Activated CD4-positive, alpha-beta T cell treated with anti-CD3 and anti-CD28 coated beads, Interleukin-2, amount 10 ng/mL, durations not matched to agents 24 days and 14 days (primary cell): ENCODE measurements at places on chromosomes 12 and 14.

- DNase-seq = no peak
Observed at GRCh38 chr14:102591372-102591943, 991 bp upstream of the RCOR1 start.

DNA sequence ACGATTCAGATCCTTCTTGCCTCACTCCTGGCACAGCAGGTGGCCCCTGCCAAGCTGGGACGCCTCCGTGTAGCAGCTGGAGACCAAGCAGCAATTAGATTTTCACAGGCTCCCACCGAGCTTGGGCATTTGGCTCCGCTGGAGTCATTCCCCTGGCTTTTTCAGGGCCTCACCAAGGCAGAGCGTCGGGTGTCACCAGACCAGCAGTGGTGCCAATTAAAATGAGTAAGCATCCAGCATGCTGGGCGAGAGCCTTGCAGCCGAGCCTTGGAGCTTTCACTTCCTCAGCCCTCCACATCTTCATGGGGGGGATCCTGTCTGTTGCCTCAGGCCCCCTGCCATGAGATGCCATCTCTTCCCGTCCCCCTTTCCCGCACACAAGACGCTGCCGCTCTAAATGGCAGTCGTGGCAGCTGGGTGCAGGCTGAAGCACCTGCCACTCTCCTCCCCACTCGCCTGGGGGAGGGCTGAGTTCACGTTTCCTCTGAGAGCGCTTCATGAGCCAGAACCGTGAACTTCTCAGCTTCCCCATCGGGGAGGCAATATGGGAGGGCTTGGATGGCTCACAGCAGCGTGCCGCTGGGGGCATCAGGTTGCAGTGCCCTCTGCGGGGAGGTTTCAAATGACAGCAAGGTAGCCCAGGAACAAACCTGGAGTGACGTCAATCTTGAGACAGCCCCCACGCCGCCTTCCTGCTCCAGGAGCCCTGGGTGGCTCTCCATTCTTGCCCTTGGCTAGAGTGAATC is 11.7 kb downstream of the TPCN1 start:
- peak; percentile 87 for DNase-seq

GRCh38 chr14:103144085-103144484 is 20.8 kb downstream of the TNFAIP2 start:
- DNase-seq = no peak

DNA sequence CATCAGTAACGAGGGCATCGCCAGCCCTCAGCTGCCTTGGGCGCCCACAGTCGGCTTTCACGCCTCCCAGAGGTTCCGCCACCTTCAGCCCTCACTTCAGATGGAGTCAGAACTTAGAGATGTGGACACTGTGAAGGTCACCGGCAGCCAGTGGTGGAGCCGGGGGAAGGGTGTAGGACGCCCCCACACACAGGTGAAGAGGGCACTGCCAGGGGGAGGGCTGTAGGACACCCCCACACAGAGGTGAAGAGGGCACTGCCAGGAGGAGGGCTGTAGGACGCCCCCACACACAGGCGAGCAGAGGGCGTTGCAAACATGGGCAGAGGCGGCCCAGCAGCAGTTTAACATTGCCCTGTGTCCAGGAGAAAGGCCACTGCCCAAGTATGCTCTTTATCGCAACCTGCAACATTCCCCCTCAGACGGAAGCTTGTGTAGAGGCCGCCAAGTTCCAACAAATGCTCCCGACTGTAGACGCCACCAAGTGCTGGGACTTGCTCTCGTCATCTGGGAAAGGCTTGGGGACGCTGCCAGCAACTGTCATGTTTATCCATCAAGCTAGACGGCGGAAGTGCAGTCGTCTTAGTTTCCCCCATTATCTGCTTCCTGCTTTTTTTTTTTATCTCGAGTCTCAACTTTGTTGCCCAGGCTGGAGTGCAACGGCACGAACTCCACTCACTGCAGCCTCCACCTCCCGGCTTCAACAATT is 4.9 kb upstream of the ANKLE2 start:
- DNase-seq = no peak

- DNase-seq = no peak
Observed at GRCh38 chr14:104597576-104597975, 7.0 kb downstream of the TMEM179 start.

GRCh38 chr14:78530078-78530477 is 359.9 kb downstream of the NRXN3 start:
- peak; percentile 68 for DNase-seq

- no peak for DNase-seq
Observed at GRCh38 chr12:85393606-85394005, 113.6 kb downstream of the ALX1 start.

GRCh38 chr14:41785696-41786095 is 179.0 kb downstream of the LRFN5 start:
- DNase-seq = no peak

- DNase-seq = no peak
Observed at GRCh38 chr12:118513611-118514010, 137.3 kb downstream of the SUDS3 start.

DNA sequence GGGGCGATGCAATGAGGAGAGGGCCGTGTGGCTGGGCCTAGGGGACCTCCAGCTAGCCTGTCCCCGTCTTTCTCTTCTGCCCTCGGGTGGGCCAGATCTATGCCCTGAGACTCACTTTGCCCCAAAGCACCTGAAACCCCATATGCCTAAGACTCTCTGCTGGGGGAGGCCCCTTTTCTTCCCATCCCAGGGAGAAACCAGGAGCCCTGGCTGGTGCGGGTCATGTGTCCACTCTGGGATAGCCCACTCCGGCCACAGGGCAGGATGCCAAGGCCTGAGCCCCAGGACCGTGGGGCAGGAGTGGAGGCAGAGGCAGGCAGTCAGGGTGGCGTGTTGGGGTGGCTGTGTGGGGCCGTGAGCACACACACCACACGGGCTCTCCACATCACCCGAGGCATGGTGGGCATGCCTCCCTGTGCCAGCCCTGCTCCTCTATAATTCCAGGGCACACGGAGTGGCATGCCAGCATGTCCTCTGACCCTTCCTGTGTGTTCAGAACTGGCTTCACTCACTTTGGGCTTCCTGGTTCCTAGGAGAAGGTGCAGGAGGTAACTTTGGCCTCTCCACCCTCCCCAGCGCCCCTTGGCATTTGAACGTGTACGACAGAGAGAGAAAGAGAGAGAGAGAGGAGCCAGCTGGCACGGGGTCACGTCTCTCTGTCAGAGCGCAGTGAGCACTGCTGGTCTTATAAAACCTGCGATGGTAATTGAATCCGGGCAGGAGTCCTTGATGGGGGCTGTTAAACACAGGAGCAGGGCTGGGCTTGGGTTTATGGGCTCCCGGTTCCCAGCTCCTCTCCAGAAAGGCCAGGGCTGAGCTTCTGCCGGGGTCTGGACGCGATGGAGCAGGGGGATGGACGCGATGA is 144.2 kb downstream of the KIF26A start:
- no peak for DNase-seq

- peak; percentile 76 for DNase-seq
Observed at GRCh38 chr12:91978143-91978542, 167.5 kb downstream of the BTG1 start.

DNA sequence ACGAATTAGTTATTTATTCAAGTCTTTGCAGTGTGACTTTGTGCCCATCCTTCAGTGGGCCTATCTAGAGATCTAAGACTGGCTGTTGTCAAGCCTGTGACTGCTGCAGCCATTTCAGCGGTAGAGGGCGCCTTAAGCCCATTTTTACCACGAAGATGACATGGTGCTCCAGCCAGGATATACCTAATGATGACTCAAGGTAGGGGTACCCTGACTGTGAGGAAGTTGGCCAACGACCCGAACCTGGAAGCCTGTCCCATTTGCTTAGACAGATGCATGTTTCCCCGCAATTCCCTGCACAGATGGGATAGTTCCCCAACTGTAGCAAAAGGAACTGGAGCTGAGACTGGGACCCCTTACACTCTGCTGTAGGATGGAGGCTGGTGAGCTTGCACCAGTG is 41.3 kb downstream of the RAB3IP start:
- DNase-seq = no peak

DNA sequence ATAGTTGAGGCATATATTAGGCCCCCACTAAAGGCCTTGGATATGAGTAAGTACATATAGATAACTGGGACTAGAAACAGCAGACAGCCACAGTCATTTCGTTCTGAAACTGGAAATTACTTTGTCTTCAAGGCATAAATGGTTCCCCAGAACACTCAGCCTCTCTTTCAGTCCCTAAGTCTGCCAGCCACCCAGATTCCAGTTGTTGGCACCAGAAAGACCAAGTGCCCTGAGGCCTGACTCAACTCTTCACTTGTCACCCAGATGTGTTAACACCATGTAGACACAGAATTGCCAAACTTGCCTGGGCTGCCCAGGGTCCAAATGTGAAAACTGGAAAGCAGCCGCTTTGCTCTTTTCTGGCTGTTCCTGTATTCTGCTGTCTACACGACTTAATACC is 3.0 kb upstream of the LGALS3 start:
- DNase-seq = no peak

GRCh38 chr12:92439420-92439805 is 263.4 kb upstream of the PLEKHG7 start:
- DNase-seq = no peak

DNA sequence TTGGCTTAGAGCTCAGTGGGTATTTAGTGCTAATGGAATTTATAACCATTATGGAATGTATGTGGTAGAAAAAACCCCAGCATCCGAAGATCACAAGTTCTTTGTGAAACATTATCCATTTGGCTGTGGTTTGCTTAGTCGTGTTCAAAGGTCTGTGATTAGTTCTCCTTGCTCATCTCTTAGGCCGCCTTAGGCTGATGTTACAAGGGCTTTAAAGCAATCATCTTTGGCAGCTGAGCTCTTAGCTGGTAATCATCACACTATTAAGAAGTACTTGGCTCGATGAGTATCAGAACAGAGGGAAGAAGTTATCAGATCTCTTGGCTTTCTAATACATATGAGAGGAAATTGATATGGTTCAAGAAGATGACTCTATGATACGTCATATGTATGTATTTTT is 124.1 kb upstream of the E2F7 start:
- no peak for DNase-seq

GRCh38 chr12:90199006-90199405 is 490.4 kb upstream of the ATP2B1 start:
- no peak for DNase-seq

DNA sequence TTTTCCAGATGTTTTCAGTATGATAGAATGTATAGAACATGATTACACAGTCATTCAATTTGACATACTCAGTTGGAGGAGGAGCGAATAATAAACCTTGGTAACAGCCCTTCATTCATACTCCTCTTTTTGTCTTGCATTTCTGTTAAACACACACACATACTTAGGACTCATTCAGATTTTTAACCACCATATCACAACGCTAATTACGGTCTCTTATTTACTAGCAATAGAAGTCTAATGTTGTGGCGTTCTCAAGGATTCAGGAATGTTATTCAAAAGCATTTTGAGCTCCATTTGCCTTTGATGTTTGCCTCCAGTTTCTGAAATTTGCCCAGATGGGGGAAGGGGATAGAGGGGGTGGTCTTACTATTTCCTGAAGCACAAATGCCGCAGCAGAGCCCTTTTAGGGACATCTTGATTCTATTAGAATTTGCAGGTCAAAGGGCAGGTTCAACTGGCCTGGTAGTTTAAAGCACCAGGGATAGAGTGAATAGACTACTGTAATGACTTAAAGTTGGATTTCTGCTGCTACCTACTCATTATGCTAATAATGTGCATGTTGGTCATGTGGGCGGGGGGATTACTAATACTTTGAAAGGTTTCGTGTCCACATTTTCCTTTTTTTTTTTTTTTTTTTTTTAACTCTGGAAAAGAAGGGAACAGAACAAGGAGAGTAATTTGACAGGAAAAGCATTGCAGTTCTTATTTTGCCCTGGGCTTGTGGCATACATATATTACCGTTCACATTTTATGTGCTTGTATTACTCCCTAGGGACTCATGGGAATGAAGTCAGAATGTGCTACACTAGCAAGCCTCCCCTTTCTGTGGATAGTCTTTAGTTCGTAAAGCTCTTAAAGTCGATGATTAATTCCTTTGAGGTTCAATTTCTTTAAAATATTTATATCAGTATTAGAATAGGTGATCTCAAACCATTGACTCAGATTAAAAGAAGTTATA is 226.8 kb downstream of the FBXL14 start:
- no peak for DNase-seq

- DNase-seq = no peak
Observed at GRCh38 chr14:88879022-88879421, 54.6 kb downstream of the TTC8 start.

- DNase-seq = no peak
Observed at GRCh38 chr14:96515731-96516130, 13.5 kb downstream of the PAPOLA start.

- DNase-seq = peak; percentile 78
Observed at GRCh38 chr14:92603309-92604242, 90.0 kb downstream of the RIN3 start.

- DNase-seq = no peak
Observed at GRCh38 chr12:5513406-5513805, 81.5 kb downstream of the NTF3 start.

GRCh38 chr12:80756875-80757274 is 40.2 kb downstream of the MYF5 start:
- no peak for DNase-seq

GRCh38 chr12:89217472-89217871 is 134.8 kb downstream of the DUSP6 start:
- DNase-seq = no peak
